ENCODE measurements at places on chromosomes 2 and 18.

DNA sequence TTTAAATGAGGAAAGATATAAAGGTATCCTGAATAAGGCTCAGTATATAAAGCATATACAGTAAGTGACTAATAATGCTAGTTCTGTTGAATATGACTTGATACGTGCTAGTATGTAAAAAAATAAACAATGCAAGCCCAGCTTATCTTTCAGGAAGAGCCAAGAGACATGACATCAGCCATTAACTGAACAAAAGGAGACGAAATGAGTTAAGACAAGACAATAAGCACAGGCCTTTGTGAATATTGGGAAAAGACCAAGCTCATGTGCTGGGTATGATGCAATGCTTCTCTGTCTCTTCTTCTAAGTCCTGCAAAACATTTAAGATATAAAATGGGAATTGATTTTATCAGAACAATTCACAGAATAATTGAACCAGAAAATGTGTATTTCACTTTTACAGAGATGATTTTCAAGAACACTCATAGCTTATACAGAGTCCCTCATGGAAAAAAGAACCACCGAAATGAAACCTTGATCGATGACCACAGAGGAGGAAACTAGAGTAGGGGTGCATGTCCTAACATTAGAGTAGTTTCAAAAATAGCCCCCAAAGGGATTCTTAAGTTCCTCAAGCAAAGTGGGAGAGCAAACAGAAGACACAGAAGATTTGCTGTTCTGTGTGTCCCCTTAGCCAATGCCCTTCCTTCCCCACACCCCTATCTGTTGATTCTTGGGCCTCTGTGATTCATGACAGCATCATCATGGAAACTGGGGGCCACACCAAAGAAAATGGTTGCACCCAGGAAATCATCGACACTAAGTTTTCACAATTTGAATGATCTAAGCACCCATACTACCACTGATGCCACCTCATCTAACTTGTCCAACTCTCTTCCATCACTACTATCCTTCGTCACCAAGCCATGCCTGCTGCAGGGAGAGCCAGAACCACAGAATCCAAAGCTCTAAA, 68.0 kb upstream of the CRIM1 start:
- DNase-seq, result no peak

DNA sequence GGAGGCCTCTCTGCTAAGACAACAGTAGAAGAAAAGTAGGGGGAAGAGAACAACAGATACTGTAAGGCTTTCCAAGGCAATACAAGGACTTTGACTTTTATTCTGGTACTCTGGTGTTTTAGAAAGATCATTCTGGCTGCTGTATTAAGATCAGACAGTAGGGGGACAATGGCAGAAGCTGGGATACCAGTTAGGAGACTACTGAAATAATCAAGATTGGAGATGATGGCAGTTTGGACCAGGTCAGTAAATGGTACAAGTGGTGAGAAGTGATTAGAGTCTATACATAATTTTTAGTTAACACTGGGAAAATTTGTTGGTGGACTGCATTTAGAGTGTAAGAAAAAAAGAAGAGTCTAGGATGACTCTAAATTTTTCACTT, 139.7 kb downstream of the ROCK1 start:
- peak; percentile 2 for DNase-seq

- peak; percentile 62 for DNase-seq
Observed at GRCh38 chr2:101473591-101473910, 1.4 kb downstream of the RFX8 start.

- DNase-seq, result no peak
Observed at GRCh38 chr2:18584608-18584954, 4.8 kb downstream of the NT5C1B start.

- no peak for DNase-seq
Observed at GRCh38 chr2:240981871-240982800, 16.3 kb upstream of the SNED1 start.

DNA sequence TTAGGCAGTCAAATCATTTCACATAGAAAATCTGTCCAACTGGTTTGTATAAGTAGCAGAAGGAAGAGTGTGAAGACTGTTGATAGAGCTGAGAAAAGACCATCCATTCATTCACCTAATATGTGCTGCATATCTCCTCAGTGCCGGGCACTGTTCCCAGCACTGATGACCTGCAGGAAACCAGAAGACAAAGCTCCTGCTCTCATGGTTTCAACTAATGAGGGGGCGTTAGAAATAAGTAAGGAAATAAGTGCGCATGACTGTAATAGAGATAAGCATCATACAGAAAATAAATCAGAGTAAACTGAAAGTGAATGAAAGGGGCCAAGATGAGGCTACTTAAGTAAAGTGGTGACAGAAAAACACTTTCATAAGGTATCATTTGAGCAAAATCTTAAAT, 427.5 kb upstream of the CDH20 start:
- DNase-seq, result no peak

GRCh38 chr2:237126519-237127174, 41.0 kb downstream of the COPS8 start:
- DNase-seq, result no peak

DNA sequence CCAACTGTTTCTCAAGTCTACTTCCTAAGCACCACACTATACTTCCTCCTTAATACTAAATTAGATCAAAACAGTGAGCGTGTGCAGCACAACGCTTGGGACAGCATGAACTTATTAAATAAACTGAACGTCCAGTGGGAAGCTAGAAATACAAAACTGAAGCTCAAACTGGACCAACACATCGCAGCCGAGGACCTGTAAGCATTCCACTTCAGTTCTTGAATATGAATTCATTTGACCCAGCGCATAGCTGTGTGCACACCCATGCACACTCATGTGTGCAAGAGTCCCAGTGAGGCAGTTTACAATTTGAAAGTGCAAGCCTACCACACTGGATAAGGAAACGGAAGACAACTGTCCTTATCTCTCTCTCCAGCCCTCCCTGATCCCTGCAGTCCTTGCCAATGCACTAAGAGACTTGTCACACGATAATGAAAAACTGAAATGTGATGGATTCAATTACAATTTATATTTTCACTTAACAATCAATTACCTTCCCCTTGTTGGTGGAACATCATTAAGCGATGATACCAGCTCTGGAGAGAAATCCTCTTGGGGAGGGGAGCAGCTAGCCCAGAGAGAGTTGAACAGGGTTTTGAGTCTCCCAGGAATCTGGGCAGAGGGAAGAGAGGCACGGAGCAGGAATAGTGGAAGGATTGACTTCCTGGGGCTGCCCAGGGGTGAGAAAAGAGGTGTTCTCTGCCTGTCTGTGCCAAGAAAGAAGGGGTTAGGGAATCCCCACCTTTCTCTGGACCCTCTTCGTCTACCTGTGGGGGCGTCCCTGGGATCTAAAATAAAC, 186.5 kb upstream of the KLHL29 start:
- no peak for DNase-seq

- DNase-seq, result no peak
Observed at GRCh38 chr2:235523486-235524150, 29.8 kb downstream of the AGAP1 start.

GRCh38 chr2:226707499-226707898, 92.1 kb downstream of the IRS1 start:
- DNase-seq, result no peak

GRCh38 chr2:154032220-154032619, 160.5 kb downstream of the GALNT13 start:
- no peak for DNase-seq

GRCh38 chr2:146429366-146429765, 1415.5 kb upstream of the ACVR2A start:
- DNase-seq, result no peak

DNA sequence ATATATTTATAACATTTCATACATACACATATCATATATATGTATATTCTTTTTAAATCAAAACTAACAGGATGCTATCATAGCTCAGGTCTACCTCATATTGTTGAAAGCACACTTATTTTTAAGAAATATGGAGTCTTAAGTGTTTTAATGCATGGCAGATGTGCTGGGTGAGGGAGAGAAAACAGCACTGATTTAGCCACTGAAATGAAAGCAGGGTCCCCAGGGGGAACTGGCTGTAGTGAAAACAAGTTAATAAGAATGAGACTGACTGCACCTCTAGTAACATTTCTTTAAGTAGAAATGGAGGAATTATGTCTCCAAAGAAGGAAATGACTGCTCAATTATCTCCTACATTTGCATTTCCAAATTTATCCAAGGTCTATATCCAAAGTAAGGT, 857.8 kb downstream of the DCDC2C start:
- no peak for DNase-seq

GRCh38 chr2:138275881-138276280, 225.7 kb upstream of the SPOPL start:
- DNase-seq, result no peak
